ENCODE measurements at places on chromosomes 6 and 20.
A peak's percentile ranks its signal among the peaks of the same experiment; 100 is the strongest.

- DNase-seq: no peak
These were observed 320.1 kb downstream of the BTBD3 start for GRCh38 chr20:12237772-12238171.

- no peak for DNase-seq
These were observed 77.9 kb upstream of the DOK5 start for GRCh38 chr20:54397292-54398140.

GRCh38 chr6:140912686-140913085, 1220.0 kb upstream of the GJE1 start:
- no peak for DNase-seq

DNA sequence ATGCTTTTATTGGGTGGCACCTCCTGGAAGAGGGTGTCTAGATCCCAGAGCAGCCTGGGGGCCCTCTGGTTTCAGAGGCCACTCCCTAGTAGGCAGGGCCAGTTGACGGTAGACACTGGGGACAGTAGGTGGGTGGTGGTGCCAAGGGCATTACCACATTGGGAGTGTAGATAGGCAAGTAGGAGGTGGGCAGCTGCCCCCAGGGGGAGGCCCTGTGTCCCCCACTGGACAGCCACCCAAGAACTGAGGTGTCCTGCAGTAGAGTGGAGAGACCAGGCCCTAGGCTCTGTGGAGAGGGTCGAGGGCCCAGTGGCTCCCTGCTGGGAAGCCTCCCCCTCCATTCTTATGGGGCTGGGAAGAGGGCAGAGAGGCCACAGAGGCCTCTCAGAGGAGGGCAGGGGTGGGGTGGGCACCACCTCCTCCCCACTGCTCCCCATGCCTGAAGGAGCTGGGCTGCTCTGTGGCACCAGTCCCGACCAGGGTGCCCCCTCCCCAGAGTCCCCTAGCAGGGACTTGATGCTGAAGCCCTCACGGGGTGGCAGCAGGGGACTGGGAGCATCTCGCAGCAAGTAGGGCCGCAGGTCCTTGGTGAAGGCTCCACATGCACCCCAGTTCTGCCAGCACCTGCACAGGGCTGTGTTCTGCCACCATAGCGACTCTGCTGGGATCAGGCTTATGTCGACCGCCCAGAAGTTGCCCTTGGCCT, 305.0 kb upstream of the KCNQ5 start:
- no peak for DNase-seq

- DNase-seq: no peak
These were observed at the start of gene EMILIN3 for GRCh38 chr20:41366546-41367392. EMILIN3 (minus strand) TSS chr20:41366818; CDS start chr20:41366634, 184 bp downstream.

GRCh38 chr6:116450769-116451740, 10.1 kb upstream of the CALHM6 start:
- no peak for DNase-seq

GRCh38 chr20:58466729-58467571, 48.2 kb downstream of the APCDD1L start:
- DNase-seq: no peak

DNA sequence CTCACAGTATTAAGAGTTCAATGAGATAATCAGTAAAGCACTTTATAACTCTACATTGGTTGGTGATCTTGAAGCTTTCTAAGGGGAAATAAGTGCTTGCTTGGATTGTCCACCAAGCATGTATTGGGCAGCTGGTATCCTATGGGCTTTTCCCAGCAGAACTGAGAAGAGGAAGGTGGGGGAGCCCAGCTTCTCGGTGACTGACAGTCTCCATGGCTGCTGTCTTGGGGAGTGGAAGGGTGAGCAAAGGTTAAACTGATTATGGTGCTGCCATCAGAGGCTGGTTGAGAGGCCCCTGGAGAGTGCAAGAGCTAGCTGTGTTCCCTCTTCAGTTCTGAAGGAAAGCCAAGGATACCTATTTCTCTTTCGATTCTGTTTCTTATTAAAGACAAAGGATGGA, 35.5 kb upstream of the ADTRP start:
- no peak for DNase-seq

DNA sequence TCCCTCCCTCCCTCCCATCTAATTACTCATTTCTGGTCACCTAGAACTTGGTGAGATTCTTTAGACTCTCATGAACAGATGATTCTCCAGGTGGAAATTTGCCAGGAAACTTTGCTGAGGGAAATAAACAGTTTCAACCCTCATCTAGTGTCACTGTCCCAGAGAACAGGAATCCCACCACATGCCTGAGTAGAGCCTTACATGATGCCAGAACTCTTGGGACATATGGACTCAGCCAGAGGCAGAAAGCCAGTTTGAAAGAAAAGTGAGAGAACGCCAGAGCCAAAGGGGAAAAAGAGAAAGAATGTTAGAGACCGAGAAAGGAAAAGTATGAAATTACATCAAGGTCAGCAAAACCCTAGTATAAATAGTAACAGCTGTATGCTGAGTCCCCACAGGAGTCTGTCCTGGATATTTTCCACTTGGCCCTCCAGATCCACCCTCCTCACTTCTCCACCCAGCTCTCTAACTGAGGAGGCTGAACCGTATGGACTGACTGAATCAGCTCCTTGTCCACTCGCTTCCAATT, 127.5 kb upstream of the COL21A1 start:
- no peak for DNase-seq

- DNase-seq: no peak
These were observed 506.0 kb upstream of the JARID2 start for GRCh38 chr6:14739827-14740226.

DNA sequence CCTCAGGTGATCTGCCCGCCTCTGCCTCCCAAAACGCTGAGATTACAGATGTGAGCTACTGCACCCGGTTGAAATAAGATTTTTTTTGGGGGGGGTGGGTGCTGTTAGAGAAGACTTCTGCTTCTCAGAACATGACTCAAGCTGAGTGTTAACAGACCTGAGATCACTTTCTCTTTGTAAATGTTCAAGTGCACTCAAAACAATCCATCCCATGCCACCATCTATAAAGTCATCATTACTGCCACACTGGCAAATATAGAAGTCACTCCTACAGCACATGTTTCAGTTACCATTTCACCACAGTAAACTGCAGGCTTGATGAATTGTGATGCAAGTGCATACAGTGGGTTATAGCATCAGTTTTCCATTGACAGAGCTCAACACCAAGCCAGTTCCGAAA, 9.0 kb downstream of the VPS16 start:
- no peak for DNase-seq

DNA sequence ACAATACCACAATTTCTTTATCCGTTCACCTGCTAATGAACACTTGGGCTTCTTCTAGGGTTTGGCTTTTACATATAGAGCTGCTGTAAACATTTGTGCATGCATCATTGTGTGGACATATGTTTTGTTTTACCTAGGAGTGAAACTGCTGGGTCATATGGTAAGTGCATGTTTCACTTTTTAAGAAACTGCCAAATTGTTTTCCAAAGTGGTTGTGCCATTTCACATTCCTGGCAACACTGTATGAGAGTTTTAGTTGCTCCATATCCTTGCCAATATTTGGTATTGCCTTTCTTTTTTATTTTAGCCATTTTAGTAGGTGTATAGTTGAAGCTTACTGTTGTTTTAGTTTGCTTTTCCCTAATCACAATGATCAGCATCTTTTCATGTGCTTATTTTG, 14.1 kb upstream of the RPN2 start:
- no peak for DNase-seq

DNA sequence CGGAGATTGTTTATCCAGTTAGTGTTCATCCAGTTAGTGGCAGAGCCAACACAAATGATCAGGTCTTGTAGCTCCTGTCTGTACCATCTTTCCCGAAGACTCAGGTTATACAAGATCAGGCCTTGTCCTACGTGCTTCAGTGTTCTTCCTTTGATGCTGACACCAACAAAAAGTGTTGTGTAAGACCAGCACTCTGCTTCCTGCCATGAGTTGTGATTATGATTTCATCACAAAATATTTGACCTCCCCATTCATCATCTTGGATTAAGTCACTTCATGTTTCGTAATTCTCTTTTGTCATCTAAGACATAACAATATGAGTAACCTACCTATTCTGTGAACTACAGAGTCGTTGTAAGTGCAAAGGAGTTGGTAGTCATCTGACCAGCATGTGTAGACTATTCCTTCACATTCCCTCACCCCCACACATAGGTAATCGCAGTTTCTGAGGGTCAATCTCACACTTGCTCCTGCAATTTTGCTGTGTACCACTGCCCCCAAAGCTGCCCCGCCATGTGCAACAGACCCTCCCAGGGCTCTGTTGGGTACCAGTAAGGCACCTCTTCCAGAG, 135.6 kb upstream of the SLC22A23 start:
- DNase-seq: no peak

DNA sequence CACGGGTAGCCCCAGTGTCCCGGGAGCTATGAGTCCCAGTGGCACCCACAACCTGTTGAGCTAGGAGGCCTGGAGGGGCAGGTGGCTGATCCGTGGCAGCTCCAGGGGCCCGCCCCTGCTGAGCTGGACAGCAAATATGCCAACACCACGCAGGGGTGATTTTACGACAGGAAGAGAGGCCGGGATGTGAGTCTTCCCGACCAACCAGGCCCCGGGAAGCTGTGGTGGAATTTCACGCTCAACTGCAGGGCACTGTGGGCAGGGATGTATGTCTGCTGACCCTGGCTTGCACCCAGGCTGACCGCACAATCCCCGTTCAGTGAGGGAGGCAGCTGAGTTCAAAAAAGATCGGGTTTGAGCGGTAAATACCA, 183.9 kb downstream of the ERMARD start:
- DNase-seq: no peak

DNA sequence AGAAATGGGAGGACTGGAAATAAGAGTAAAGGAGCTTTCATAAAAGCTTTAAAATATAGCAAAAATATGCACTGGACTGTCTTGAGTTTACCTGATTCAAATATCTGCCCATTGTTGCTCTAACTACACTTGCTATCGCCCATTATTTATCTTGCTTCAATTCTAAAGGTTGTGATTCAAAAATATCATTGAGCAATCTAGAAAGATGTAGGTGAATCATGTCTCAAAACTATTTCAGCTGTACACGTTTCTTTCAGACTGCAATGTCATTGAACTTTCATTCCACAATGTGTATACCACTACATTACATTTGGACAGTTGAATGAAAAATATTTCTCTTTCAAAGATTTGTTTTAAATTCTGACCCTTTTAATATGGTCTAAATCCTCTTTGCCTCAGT, 545.6 kb downstream of the BMP2 start:
- no peak for DNase-seq

GRCh38 chr6:148799647-148800046, 52.8 kb downstream of the UST start:
- no peak for DNase-seq

GRCh38 chr20:32091888-32092346, 17.6 kb upstream of the TM9SF4 start:
- peak; percentile 56 for DNase-seq

GRCh38 chr6:81743649-81744048, 8.8 kb downstream of the TENT5A start:
- no peak for DNase-seq

DNA sequence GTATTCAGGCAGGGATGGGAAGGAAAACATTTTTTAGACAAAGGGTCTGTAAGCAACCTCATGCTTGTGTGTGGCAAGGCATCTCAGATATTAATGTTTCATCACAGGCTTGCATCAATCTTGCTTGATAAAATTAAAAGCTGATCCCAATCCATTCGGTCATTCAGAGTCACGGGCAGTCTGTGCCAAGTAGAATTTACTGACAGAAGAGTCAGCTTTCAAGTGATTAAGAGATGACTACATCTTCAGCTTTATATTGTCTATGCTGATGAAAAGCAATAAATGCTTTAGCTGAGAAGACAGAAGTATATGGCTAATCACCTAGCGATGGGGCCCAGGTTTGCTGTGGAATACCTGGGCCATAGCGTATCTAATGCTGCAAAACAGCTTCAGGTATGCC, 3.5 kb downstream of the PLEKHG1 start:
- DNase-seq: no peak

DNA sequence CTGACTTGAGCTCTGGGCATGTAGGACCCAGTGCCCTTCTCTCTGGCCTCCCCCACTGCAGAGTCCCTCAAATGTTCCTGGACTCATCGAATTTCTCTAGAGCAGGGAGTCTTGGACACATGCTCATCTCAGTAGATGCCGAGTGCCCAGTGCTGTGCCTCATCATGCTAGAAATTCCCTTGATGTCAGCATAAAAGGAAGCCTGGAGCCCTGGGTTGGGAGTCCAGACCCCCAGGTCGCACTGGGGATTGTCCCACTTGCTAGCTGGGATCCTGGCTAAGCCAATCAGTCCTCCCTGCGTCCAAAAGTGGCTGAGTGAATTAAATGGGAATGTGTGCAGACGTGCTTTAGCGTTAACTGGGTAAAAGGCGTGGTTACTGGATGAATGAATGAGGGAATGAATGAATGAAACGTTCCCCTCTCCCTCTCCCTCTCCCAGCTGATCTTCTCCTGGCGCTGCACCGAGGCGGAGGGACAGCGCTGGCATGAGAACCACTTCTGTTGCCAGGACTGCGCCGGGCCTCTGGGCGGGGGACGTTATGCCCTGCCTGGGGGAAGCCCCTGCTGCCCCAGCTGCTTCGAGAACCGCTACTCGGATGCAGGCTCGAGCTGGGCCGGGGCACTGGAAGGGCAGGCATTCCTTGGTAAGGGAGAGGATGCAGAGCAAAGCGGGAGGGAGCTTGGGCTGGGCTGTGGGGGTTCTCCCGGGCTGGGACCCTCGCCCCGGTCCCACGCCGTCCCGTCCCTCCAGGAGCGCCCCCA, 1.6 kb upstream of the TOMM6 start:
- no peak for DNase-seq

DNA sequence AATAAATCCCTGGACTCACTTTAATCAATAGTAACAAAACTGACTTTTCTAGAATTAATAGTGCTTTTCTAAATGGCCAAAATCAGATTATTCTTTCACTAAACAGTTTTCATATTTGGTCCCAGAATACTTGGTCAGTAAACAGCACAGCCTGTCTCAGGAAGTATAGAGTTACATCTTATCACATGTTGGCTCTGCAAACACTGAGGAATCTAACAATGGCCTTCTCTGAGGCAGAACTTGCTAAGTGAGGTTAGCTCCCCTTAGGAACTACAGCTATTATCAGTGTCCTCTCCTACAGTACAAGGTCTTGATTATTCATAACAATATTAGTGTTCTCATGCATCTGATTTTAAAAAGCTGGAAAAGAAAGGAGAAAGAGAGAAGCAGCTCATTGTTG, 1622.8 kb downstream of the HACE1 start:
- no peak for DNase-seq

GRCh38 chr6:117483004-117483644, 650 bp downstream of the DCBLD1 start:
- no peak for DNase-seq

DNA sequence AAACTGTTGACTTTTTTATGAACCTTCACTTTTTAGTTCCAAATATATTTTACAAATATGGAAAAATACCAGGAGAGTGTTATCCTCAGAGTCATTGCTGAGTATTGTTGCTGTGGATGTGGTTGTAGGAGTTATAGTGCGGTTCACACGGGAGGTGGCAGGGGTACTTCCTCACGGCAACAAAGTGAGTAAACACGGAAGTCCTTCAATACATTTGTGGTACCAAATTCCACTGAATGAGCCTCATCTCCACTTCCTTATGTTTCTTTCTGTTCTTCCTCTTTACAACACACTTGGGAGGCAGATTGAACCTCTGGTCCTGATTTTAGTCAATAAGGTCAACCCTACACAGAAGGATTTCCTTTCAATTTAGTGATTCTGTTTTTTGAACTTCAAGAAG, 371.8 kb downstream of the BTBD3 start:
- no peak for DNase-seq

- no peak for DNase-seq
These were observed 106.2 kb downstream of the LCA5 start for GRCh38 chr6:79430913-79431536.
